HS-5 (cell line): ENCODE measurements at places on chromosomes 2 and 18.

DNA sequence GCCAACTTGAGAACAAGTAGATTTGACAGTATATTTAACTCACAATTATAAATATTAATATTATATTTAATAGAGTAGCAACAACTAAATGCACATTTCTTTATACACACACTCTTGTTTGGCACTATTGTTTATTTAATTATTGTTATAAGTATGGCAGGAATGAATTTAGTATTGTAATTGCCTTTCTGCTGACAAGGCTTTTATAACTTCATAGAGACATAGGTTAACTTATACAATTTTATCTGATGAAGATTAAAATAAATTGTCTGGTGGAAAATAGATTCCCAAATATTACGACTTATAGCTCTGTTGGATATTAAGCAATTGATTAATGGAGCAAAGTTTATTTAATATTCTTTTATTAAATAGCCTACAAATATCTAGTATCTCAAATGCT lies 347.9 kb upstream of the CDH19 start:
- DNase-seq, result no peak

DNA sequence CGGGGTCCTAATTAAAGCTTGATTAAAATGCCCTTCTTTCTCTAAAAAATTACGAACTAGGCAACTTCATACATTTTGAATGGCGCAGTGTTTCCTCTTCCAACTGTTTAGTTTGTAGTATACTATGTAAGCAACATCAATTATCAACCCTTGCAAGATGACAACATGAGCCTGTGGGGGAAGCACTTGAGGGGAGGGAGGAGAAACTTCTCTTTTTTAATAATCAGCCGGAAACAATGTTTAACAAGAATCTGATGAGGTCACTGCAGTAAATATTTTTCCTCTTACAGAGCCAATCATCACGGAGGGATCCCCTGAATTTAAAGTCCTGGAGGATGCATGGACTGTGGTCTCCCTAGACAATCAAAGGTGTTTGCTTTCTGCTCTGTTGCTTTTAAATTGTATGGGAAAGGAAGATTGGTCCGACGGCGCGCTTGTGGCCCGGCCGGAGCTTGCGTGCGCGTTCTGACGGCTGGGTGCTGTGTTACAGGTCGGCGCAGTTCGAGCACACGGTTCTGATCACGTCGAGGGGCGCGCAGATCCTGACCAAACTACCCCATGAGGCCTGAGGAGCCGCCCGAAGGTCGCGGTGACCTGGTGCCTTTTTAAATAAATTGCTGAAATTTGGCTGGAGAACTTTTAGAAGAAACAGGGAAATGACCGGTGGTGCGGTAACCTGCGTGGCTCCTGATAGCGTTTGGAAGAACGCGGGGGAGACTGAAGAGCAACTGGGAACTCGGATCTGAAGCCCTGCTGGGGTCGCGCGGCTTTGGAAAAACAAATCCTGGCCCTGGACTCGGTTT lies 5.3 kb upstream of the DLX1 start:
- DNase-seq, result no peak

- DNase-seq, result no peak
These were observed 285.9 kb downstream of the RNF144A start for GRCh38 chr2:7203056-7203467.

DNA sequence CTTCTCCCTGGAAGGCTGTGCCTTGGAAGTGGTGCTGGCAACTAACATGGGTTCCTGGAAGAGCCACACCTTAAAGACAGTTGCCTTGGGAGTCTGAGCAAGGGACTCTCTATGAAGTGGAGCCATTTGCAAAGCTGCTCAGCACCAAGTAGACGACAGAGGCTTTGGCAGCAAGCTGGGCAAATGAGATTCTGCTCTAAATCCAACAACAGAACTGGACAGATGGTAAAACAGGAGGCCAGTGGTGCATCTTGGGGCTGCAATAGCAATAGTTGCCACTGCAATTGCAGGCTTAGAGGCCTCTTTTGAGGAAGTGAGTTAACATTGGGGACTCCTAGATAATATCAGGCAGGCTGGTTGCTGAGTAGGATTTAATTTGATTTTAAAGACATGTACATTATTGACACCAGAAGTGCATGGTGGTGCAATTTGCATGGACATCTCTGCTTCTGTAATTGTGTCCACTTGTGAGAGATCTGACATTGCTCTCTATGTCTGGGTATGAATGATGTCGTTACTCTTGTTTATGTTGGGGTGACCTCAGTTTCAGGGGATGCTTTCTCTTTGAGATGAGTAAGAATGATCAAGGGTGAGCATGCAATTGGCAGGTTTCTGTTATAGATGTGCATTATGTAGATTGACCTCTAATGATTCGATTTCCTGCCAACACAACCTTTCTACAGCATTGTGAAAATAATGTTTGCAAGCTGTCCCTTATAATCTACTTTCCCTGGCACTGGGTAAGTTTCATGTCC lies 568.3 kb upstream of the MEX3C start:
- no peak for DNase-seq

- no peak for DNase-seq
These were observed 192.4 kb upstream of the ERBB4 start for GRCh38 chr2:212730994-212731393.

DNA sequence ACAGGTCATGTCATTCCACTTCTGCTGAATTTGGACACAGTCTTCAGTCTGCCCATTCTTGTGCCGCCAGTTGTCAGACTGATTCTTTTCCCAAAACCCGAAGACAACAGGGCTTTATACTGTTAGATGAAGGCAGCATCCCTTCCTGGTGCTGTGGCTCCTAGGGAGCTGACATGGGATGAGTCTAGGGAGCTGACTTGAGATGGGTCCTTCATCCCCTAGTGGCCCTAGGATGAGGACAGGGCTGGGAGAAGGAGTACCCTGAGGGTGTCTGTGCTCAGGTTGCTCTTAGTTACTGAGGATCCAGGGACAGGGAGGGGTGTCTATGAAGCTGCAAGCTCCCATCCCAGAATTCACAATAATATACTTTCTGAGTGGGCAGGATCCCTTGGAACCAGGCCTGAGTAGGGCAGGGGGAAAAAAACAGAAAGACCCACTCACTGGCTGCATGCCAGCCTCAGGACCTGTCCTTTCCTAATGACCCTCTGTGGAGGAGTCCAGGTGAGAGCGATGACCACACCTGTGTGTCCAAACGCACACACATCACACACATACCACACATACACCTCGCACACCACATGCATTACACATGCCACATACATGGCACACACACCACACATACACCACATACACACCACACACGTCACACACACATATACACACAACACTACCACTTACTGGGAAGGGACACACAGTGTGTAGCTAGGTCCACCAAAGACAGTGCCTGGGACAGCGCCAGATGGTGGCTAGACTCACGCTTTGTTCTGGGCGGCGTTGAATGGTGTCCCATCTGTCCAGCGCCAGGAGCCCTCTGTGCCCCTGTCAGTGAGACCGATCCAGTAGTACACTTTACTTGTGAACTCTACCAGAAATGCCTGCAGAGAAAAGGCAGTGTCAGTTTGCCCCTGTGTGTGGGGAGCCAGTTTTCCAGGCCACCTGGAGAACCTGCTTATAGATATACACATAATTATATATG lies 11.1 kb downstream of the CLEC4F start:
- DNase-seq, result no peak
